ENCODE measurements at places on chromosomes 16 and 17. TPM values are rescaled to one million over a fixed set of nuclear protein-coding genes. Genes with fewer than 3 reads are reported as not detected.
A peak's percentile ranks its signal among the peaks of the same experiment; 100 is the strongest.

- H3K4me3 ChIP-seq, result no peak overlapping the region
- peaks cover 23% of the 10 kb centered on the region for H3K4me1 ChIP-seq
- H3K36me3 ChIP-seq, result no peaks in the 10 kb centered on the region
- peak; percentile 57 for DNase-seq
- H3K27ac ChIP-seq, result no peak overlapping the region
Observed at GRCh38 chr16:84836234-84836647, 16.5 kb downstream of the CRISPLD2 start.

- DNase-seq, result no peak
- H3K36me3 ChIP-seq, result peaks cover 19% of the 10 kb centered on the region
- H3K4me3 ChIP-seq, result no peak overlapping the region
- H3K27me3 ChIP-seq, result no peaks in the 10 kb centered on the region
Observed at GRCh38 chr17:61717352-61717751, 126.3 kb upstream of the NACA2 start.

- peak overlapping the region; percentile 97 for H3K4me3 ChIP-seq
- DNase-seq, result no peak
- no peak overlapping the region for H3K27ac ChIP-seq
- H3K27me3 ChIP-seq, result no peaks in the 10 kb centered on the region
- no peaks in the 10 kb centered on the region for H3K36me3 ChIP-seq
Observed at GRCh38 chr16:11794996-11795886, 1.8 kb downstream of the ZC3H7A start.

The MYL4 gene
- total RNA-seq, result 1.6 TPM

The WNK4 gene
- 17.4 TPM for total RNA-seq

The TRAF7 gene
- total RNA-seq, result 50.7 TPM

The TP53TG3B gene
- not detected for total RNA-seq

- peaks cover 28% of the 10 kb centered on the region for H3K4me1 ChIP-seq
- peak; percentile 73 for DNase-seq
- H3K36me3 ChIP-seq, result no peaks in the 10 kb centered on the region
- peak overlapping the region; percentile 32 for H3K4me3 ChIP-seq
Observed at GRCh38 chr16:88754912-88755744, 29.9 kb downstream of the PIEZO1 start.

DNA sequence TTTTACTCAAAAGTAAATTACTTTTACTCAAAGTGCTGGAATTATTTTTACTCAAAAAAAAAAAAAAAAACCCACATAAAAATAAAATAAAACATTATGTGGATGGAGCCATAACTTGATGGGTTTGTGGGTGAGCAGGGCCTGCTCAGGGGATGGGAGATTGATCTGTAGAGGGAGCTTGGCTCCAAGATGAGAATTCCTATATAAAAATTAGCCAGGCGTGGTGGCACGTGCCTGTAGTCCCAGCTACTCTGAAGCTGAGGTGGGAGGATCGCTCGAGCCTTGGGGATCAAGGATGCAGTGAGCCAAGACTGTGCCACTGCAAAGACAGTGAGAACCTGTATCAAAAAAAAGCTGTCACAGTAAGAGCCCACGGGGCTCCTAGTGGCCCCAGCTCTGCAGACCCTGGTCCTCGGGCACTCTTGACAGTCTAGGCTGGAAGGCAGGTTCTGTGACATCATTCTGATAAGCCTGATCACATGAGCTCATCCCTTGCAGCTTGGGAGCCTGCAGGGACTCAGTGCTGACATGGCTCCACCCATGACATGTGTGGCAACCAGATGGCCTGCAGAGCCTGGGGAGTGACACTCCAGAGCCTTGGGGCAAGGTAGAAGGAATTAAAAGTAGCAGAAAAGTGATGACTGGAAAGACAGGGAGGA is 42.5 kb downstream of the ST3GAL2 start:
- DNase-seq, result no peak
- H3K36me3 ChIP-seq, result no peaks in the 10 kb centered on the region

The ACSM2B gene
- not detected for total RNA-seq

DNA sequence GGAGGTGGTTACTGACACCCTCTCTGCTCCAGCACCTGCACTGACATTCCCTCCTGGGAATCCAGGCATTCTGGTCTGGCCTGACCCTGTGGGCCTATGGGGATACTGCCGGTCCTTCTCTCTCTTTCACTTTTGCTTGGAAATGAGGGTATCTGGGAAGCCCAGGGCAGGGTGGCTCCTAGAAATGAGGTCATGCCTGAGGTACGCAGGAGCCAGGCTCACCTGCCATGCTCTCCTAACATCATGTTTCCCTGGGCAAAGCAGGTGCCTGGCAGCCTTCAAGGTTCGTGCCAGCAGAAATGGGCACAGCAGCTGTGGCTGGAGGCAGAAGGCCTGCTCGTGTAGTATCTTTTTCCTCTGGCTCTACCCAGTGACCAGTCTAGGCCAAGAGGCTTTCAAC is 3.3 kb downstream of the ITGA3 start:
- peaks cover 27% of the 10 kb centered on the region for H3K36me3 ChIP-seq
- peak; percentile 71 for DNase-seq
- H3K4me1 ChIP-seq, result peaks cover 79% of the 10 kb centered on the region
- H3K4me3 ChIP-seq, result peak overlapping the region; percentile 90

DNA sequence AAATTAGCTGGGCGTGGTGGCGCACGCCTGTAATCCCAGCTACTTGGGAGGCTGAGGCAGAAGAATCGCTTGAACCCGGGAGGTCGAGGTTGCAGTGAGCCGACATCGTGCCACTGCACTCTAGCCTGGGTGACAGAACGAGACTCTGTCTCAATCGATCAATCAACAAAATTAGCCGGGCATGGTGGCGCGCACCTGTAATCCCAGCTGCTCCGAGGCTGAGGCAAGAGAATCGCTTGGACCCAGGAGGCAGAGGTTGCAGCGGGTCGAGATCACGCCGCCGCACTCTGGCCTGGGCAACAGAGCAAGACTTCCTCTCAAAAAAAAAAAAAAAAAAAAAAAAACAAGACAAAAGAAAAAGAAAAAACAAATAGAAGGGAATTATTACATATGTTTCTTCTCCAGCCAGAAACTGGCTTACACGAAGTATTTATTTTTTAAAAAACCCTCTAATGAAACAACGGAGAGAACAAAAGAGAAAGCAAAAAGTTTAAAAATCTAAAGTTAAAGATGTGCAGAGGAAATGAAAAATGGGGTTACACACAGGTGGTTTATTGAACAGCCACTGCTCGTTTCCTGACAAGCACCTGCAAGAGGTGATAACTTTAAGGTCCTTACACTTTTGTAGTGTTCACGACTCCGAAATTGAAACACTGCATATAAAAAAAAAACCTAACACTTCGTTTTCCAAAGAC is 1.4 kb downstream of the SYNRG start:
- no peak for DNase-seq
- H3K27ac ChIP-seq, result no peak overlapping the region
- peaks cover under 1% of the 10 kb centered on the region for H3K36me3 ChIP-seq
- H3K4me3 ChIP-seq, result peak overlapping the region; percentile 90
- H3K27me3 ChIP-seq, result no peaks in the 10 kb centered on the region

- no peak overlapping the region for H3K4me3 ChIP-seq
- no peaks in the 10 kb centered on the region for H3K36me3 ChIP-seq
- no peak overlapping the region for H3K27ac ChIP-seq
- no peaks in the 10 kb centered on the region for H3K27me3 ChIP-seq
- peaks cover 4% of the 10 kb centered on the region for H3K4me1 ChIP-seq
- peak; percentile 2 for DNase-seq
Observed at GRCh38 chr16:66020046-66020445, 346.4 kb upstream of the CDH5 start.

The BAIAP3 gene
- 13.1 TPM for total RNA-seq

DNA sequence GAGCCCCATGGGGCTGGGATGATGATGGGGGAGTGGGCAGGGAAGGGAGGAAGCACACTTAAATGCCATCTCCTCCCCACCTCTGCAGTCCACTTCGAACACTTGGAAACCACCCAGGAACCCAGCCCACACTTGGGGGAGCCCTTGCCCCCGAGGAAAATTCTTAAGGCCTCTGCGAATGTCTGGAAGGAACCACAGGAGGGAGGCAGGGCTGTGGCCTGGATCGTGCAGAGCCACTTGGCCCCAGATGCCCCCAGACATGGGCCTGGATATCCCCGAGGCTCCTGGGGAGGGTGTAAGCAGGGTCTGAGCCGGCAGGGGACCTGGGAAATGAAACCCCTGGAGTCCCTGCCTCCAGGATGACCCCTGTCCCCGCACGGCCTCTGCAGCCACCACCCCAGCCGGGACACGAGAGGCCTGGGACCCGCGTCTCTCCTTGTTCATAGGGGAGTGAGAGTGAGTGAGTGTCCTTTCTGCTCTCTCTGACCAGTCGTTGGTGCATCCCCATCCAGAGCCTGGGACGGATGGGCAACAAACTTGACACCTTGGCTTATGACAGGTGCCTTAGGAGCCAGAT is 11.8 kb upstream of the MTSS2 start:
- DNase-seq, result no peak
- no peaks in the 10 kb centered on the region for H3K27me3 ChIP-seq
- H3K4me3 ChIP-seq, result no peak overlapping the region
- no peaks in the 10 kb centered on the region for H3K36me3 ChIP-seq
- H3K27ac ChIP-seq, result peak overlapping the region; percentile 49
- peaks cover 41% of the 10 kb centered on the region for H3K4me1 ChIP-seq

The KRTAP4-3 gene
- not detected for total RNA-seq

DNA sequence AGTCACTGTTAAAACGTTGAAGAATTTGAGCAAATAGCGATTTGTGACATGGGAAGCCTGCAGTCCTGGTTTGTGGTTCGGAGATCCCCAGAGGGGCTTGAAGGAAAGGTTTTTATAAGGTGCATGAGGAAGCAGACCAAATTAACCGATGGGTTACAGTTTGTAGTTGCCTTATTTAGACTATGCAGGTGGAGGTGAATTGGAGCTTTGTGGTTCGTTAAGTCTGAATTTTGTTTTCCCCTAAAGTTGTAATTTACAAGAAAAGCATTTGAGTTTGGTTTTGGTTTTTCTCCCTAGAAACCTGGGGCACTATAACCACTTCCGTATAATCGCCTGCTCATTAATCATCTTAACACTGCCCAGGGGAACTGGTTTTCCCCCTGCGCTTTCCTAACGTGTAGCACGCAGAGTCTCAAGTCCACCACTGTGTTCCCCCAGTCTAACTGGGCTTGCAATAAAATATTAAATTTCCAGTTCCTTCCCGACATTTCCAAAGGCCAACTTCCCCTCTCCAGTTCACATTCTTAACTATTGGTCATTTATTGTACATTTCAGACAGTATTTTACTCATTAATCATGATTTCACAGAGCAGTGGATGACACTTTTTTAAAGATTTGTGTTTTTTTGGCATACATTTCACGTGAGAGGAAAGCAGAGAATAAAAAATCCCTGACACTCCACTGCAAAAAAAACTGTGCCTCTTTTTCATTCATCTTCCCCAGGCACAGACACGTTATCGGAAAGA is 932 bp downstream of the ZNF267 start:
- peaks cover 18% of the 10 kb centered on the region for H3K36me3 ChIP-seq
- peak overlapping the region; percentile 100 for H3K4me3 ChIP-seq
- DNase-seq, result peak; percentile 50
- H3K27me3 ChIP-seq, result no peaks in the 10 kb centered on the region

GRCh38 chr17:798246-798645 is 16.1 kb downstream of the MRM3 start:
- H3K4me1 ChIP-seq, result peaks cover 8% of the 10 kb centered on the region
- H3K27ac ChIP-seq, result no peak overlapping the region
- H3K4me3 ChIP-seq, result no peak overlapping the region
- no peak for DNase-seq
